ENCODE measurements at places on chromosomes 2 and 18. TPM values are rescaled to one million over a fixed set of nuclear protein-coding genes. Genes with fewer than 3 reads are reported as not detected.
A peak's percentile ranks its signal among the peaks of the same experiment; 100 is the strongest.

DNA sequence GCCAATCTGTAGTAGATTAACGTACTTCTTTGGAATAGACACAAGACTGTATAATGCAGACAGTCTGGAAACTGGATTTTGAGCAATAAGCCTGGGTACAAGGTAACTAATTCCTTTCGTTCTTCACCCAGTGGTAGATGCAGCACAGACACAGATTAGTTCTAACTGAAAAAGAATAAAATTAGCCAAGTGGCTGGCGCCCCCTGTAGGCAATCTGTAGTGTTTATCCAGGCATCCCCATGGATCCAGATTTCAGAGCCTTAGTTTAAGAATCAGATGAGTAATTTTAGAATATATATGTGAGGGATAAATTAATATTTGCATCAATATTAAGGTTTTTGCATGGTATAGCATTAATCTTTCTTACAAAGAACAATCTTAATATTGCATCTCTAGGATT is 563.9 kb downstream of the DCC start:
- no peak for DNase-seq

- no peak for DNase-seq
Observed at GRCh38 chr2:145806546-145806945, 1286.6 kb upstream of the ZEB2 start.

DNA sequence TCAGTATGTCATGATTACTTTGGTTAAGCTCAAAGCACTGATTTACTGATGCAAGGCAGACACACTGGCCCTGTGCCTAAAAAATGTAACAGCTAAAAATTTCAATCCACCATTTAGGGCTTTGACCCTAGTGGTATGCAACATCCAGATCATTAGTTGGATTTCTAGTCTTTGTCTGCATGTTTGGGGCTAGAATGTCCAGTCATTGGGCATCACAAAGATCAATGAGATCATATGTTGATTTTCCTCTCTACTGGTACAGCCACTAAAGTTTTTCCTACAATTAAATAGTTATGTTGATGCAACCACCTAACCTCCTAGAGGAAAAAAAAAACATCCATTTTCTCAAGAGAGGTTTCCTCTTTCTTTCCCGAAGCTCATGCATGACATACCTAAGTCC is 53.4 kb upstream of the REV1 start:
- no peak for DNase-seq

- DNase-seq: peak; percentile 50
Observed at GRCh38 chr18:36636237-36636817, 192.5 kb downstream of the TPGS2 start.

DNA sequence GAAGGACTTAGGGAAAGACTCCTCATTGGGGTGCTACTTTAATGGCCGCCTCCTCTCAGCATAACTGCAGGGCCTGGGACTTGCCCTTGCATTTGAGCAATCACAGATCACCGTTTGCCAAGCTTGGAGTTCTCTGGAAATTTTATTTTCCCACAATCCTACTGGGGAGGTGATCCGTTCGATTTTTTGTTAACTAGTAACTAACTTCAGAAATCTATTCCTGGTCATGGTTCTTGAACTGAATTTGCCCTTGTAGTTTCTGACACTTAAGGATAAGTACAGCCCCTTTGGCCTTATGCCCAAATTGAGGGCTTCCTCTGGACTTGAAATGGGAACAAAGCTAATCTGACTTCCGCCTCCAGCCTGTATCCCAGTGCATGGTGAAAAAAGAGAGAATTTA is 60.5 kb upstream of the ST3GAL5 start:
- no peak for DNase-seq

DNA sequence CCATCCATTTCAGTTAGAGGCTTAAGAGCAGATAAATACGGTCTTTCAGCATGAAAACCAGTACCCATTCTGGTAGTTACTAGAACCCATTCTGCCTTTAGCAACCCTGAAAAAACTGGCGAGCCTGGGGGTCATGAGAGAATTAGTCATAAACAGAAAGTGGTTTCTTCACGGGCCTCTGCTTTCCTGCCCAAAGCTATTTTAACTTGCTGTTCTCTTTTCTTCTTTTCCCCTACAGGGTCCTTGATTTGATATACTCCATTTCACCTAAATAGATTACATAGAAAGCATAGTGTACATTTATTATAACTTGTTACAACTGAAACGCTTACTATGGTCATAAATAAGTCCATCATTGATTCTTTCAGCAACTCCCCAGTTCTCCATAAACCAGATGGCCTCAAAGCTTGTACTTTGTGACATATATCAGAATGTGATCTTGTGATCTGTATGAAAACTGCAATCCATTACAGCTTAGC is 48.3 kb downstream of the WDFY1 start:
- peak; percentile 89 for DNase-seq

- DNase-seq: no peak
Observed at GRCh38 chr2:159637240-159637639, 20.9 kb upstream of the BAZ2B start.

DNA sequence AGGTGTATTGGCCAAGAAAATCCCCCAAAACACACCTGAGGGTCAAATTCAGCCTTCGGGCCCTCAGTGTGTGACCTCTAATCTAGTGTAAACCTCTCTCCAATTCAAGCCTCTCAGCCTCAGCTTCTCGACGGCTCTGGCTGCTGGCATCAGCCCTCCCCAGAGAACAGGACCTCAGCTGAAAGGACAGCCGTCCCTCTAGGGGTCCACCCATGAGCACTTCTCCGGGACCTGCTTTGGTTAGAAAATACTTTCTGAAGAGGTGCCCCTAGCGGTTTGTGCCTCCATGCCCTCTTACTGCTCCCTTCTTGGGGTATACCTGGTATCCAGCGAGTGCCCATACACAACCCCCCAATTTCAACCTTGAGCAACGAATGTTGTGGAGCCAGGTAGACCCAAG is 48.8 kb downstream of the INHBB start:
- DNase-seq: no peak

DNA sequence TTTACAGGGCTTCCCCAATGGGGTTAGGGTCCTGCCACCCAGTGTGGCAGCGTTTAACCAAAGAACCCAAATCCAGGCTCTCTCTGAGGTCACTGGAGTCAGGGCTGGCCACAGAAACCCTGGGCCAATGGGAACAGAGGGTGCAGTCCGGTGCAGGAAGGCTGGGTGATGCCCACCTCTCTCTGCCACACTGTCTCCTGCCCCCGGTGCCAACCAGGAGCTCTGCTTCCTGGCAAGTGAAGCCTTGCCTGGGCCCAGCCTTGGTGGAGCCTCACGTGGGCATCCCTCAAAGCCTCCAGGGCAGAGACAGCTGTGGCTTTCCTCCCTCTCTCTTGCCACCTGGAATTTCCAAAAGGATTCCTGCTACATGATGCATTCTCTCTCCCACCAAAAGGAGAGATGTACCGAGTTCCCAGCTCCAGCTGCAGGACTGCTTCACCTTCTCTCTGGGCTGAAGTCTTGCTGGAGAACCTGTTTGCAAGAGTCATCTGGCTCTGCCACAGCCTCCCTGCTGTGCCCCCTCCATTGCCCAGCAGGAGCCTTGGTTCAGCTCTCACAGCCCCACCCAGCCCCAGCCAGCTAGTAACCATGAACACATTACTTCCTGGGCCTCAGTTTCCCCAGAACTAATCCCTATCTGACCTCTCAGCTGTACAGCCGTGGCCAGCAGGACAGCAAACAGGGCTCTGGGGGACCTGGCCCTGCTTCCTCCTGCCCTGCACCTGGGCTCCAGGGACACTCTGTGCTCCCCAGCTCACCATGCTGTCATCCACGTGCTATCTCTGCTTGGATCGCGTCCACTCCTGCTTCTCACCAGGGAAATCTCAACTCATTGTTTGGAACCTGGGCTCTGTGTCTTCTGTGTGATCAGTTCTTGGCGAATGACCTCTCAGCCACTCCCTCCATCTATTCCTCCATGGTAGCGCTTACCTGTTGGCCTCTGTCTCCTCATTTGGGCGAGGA is 43.4 kb downstream of the KCNF1 start:
- DNase-seq: no peak

DNA sequence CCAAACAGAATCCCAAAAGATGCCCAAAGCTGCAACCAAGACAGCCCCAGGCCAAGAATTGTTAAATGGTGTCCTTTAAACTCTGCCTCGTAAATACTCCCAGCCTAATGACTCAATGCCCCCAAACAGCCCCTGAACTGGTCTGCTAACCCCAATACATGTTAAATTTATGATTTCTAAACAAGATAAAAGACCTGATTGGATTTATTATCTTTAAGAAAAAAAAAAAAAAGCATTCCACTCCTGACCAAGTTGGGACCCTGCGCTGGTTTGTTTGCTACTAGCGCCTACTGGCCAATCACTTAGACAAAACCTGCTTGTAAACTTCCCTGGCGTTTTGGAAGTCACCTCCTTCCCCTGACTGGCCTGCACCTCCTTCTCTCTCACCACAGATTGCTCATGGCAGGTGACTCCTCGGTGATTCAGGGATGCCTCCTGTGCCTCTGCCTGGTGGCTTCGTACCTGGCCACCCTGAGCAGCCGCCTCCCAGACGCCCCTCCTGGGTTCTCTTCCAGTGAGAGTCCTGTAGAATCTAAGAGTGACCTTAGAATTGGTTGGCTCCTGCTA is 121.3 kb downstream of the BCL11A start:
- no peak for DNase-seq

DNA sequence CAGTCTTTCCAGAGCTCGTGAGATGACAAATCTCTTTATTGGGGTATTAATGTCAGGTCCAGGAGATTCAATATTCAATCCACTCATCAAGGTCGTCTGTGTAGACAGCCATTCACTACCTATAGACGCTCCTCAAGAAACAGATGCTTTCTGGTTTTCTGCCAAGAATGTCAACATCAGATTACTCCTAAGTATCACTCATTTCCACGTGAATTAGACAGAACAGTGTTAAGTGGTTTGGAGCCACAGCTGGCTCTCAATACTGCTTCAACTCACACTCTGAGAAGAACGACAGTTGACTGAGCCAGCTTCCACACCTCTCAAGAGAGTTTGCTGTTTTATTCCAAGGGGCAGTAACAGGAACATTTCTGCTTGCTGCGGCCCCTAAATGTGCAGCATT is 113.5 kb upstream of the NEDD4L start:
- DNase-seq: no peak

DNA sequence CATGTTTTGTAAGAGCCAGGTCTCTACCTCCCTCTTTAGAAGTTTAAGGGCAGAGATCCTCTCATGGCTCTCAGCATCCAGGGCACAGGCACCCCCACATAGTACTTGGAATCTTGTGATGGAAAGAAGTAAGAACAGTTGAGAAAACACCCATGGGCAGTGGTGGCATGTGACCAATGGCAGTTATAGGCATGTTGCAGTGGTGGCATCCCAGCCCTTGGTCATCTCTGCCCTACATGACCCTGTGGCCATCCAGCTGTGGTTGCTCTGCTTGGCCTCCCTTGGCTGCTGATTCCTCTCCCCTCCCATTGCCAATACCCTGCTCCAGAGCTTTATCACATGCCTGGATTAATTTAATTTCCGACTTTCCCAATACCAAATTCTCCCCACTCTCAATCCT is 13.3 kb upstream of the MSH2 start:
- no peak for DNase-seq

- no peak for DNase-seq
Observed at GRCh38 chr2:8833853-8834252, 3.6 kb downstream of the KIDINS220 start.

DNA sequence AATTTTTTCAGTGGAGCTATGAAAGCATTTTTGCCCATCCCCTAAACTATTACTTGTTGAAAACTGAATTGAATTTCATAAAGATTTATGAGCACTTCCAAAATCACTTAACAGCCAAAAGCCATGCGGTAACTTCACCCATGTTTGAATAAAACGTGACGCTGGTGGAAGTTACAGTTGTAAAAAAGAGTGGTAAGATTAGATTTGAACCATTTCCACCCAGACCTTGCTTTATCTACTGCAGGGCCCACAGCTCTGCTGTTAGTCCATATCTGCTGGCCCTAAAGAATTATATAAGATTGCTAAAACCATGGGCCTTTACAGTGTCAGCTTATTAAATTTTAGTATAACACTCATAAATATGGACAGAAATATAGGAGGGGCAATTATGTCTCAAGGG is 15.5 kb upstream of the ITGA4 start:
- DNase-seq: no peak

DNA sequence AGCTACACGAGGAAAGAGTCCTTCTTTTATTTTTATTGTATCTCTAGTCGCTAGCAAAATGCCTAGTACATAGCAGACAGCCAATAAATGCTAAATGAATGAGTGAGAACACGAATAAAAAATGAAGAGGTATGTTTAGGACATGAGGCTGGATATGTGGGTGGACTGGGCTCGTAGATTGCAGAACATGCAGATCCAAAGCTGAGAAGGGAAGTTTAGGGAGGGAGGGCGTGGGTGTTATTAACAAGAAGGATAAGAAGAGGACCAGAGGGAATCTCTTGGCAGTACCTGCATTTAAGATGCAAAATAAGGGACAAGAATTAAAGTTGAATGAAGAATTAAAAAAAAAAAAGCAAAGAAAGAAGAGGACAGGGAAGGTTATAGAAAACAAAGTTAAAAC is 161.1 kb downstream of the MAP2 start:
- no peak for DNase-seq

- DNase-seq: no peak
Observed at GRCh38 chr2:73109431-73110167, 3.1 kb downstream of the RAB11FIP5 start.

- DNase-seq: no peak
Observed at GRCh38 chr2:69954084-69954483, 7.3 kb downstream of the ASPRV1 start.

DNA sequence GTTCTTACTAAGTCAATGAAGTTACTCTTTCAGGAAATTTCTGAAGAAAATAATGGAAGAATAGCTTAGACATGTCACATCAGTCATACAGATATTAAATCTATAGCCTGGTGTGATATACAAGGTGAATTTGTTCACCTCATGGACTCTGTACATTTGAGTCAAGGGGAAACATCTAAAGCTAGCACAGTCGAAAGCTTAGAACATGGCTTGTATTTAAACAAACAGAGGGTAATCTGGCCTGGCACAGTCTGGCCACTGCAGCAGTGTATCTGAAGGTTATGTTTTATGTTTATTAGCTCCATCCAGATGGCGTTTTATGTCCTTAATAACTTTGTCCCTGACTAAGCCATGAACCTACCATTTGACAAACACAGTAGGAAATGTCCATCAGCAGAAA is 817.3 kb downstream of the SATB2 start:
- DNase-seq: no peak

GRCh38 chr2:71157124-71157793 is 26.8 kb downstream of the MPHOSPH10 start:
- DNase-seq: no peak

- no peak for DNase-seq
Observed at GRCh38 chr2:239257511-239257937, 143.3 kb downstream of the HDAC4 start.

DNA sequence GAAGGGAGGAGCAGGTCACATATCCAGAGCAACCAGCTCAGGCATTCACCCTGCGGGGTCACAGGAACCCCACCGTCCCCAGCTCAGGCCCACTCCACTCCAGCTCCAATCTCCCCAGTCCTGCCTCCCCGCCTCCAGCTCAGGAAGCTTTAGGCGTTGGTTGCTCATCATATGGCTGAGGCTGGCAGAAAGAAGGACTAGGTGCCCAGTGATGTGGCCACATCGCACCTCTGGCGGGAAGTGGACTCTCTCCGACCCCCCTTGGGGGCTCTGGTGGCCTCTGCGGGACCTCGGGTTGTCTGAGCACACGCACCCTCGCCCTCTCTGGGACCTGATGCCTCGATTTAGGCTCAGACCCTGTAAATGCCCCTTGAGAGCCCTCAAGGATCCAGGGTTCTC is 187.7 kb downstream of the ZFP36L2 start:
- no peak for DNase-seq

- no peak for DNase-seq
Observed at GRCh38 chr2:75522543-75523312, 38.0 kb downstream of the EVA1A start.

FAM168B gene
- 36.4 TPM for polyA plus RNA-seq

RPRM gene
- 0.11 TPM for polyA plus RNA-seq

LCT gene
- polyA plus RNA-seq: not detected

TUBB8B gene
- polyA plus RNA-seq: not detected

MZT2A gene
- polyA plus RNA-seq: 186 TPM

GNLY gene
- polyA plus RNA-seq: not detected

All from GM12878 (cell line).